Kidney (tissue), 22 donors: ENCODE measurements at places on chromosomes 3 and 15.

DNA sequence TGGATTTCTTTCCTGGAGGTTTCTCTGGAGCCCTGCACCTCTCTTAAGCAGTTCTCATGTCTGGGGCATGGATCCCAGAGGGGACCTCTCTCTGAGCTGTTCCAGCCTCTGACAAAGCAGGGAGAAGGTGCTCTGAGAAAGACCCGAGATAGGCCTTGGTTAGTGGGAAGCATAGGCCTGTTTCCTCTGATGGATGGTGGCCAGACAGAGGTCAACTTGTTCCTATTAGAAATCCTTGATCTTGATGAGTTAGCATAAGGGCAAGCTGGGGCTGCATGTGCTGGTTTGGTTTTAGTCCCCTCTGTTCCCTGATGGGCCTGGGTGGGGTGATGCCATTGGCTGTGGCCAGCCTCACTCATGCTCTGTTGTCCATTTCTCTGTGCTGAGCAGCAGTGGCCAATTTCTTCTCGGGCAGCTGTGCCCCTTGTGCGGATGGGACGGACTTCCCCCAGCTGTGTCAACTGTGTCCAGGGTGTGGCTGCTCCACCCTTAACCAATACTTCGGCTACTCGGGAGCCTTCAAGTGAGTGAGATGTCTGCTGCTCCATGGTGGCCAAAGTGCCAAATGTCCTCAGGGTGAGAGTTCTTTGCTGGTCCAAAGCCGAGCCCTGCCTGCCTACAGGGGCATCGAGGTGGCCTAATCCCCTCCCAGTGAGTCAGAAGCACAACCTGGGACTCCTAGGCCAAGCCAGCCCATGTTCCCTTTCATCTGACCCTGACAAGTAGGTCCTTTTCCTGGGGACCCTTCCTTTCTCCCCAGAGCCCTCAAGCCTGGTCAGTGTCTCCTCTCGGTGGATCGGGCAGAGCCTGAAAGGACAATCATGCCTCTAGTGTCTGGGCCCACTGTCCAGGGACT lies 9.0 kb downstream of the TF start:
- DNase-seq = no peak

- DNase-seq = no peak
Observed at GRCh38 chr3:142027735-142028134, 121.6 kb downstream of the TFDP2 start.

GRCh38 chr15:74768771-74769342 lies 13.0 kb upstream of the CSK start:
- DNase-seq = peak; percentile 77

DNA sequence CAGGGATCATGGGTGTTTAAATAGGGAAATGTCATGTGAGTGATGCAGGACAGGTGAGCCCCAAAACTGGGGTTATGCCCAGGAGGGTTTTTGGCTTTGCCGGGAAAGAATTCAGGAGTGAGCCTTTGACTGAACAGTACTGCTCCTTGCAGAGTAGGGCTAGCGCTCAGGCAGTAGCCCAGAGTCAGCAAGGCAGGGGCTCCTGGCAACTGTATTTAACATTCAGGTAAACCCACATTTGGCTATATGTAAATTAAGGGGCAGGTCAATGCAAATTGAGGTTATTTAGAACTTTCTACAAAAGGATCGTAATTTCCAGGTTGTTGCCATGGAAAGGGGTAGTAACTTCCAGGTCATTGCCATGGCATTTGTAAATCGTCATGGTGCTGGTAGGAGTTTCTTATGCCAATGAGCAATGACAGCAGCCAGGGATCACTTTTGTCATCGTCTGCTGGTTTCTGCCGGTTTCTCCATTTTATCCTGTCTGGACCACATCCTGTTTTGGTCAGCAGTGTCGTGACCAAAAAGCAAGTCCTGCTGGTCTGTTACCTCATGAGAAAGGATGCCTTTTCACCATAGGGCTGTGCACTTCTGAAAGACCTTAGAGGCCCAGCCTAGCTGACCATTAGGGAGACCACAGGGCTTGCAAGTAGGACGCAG lies 24.3 kb downstream of the MTHFS start:
- no peak for DNase-seq

DNA sequence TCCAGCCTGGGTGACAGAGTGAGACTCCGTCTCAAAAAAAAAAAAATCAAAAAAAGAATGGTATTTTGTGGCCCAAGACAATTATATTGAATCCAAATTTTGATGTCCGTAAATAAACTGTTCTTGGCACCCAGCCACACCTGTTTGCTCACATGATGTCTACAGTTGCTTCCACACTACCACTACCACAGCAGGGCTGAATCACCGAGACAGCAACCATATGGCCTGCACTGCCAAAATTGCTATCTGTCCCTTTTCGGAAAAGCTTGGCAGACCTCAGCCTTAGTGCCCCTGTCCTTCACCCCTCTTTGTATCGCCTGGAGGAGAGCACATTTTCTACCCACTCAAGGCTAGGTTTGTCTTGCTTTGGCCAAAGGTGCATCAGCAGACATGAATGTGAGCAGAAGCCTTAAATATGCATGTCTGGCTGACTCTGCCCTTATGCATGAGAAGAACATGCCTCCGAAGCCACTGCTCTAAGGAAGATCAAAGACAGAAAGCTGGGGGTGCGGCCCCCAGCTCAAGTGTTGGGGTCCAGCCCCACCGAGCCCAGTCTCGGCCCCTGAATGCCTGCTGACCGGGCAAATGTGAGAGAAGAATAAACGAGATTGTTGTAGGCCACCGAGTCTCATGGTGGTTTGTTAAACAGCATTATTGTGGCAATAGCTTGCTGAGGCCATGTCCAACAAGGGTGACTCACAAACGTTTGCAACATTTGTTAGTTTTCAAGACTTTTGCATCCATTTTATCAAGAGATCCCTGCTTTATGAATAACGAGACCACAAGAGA lies 108.1 kb downstream of the TPRA1 start:
- DNase-seq = no peak

- no peak for DNase-seq
Observed at GRCh38 chr3:158267015-158267414, 157.1 kb downstream of the RSRC1 start.

DNA sequence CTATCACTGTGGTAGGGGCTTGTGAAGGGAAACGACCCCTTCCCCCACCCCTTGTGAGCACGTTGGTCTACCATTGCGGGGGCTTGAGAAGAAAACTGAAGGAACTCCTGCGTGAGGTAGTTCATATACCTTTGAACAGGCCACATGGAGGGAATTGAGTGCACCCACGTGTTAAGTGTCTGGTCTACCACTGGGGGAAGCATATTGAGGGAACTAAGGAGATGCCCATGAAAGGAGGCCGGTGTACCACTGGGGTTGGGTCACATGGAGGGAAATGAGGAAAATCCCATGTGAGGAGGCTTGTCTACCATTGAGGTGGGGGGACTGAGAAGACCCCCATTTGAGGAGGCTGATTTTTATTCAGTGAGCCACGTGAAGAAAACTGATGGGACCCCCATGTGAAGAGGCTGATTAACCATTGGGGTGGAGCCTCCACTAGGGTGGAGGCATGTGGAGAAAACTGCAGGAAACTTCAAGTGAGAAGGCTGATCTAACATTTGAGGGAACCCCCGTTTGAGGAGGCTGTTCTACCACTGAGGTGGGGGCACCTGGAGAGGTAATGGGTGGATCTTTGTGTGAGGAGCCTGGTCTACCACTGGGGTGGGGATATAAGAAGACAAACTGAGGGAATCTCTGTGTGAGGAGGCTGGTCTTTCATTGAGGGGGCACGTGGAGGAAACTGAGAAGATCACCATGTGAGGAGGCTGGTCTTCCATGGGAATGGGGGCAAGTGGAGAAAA lies 163.2 kb downstream of the FBLN2 start:
- no peak for DNase-seq

- no peak for DNase-seq
Observed at GRCh38 chr3:100588251-100588650, 21.1 kb upstream of the ADGRG7 start.

DNA sequence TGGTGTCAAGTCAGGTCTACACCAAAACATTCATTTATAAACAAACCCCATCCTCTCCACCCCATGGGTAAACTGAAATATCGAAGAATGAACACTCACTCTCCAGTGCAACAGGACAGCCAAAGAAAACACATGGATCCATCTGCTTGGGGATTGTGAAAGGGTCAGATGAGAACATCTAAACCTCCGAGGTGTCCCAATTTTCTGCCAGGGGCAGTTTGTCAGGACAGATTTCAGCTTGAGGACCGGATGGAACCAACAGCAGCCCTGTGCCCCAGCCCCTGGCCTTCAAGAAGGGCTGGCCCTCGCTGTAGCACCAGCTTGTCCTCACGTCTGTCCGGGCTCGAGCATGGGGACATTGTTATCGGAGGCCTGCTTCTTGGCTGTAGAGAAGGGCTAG lies 45.5 kb downstream of the PCSK6 start:
- DNase-seq = no peak

GRCh38 chr3:177538048-177538749 lies 340.9 kb upstream of the TBL1XR1 start:
- DNase-seq = no peak

DNA sequence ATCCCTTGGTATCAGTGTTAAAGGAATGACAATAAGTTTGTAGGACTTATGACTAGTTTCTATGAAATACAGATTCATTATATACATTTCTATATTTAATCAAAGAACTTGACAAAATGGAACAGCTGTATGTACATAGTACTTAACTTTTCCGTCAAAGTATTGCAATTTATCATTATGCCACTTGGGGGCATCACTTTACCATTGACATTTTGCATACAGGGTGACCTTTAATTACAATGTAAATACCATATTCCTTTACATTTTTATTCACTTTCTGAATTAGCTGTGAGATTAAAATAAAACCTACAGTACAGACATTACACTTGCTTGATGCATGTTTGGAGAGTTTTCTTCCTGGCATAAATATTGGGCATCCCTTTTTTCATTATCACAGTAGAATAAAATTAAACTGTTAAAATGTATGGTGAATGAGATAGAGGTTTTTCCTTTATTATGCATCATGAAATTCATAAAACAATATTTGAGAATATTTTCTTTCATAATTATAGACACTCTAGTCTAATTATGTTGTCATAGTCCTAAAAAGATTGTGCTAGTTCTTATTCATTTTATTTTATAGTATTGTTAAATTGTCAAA lies 6.9 kb downstream of the NEK11 start:
- DNase-seq = peak; percentile 54

GRCh38 chr3:189260556-189261493 lies 89.1 kb downstream of the TPRG1 start:
- peak; percentile 51 for DNase-seq

- DNase-seq = peak; percentile 76
Observed at GRCh38 chr3:12905316-12906071, 64.1 kb upstream of the RPL32 start.

DNA sequence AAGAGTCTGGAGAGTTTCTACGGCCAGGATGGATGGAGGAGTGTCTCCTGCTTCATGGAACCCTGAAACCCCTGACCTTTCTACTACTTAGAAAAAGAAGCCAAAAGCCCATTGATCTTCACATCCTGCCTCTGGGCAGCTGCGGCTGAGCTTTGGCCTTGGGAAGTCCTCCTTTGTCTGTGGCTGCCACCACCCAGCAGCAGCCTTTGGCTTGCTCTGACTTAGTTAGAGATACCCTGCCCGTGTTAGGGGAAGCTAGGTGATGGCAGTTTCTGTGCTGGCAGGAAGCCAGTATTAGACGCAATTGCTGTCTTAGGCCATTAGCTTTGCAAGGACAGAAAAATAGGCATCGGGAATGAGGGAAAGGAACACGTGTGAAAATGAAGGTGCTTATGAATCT lies 18.8 kb downstream of the APH1B start:
- DNase-seq = no peak

- peak; percentile 11 for DNase-seq
Observed at GRCh38 chr15:74431116-74431515, 2.6 kb downstream of the SEMA7A start.

DNA sequence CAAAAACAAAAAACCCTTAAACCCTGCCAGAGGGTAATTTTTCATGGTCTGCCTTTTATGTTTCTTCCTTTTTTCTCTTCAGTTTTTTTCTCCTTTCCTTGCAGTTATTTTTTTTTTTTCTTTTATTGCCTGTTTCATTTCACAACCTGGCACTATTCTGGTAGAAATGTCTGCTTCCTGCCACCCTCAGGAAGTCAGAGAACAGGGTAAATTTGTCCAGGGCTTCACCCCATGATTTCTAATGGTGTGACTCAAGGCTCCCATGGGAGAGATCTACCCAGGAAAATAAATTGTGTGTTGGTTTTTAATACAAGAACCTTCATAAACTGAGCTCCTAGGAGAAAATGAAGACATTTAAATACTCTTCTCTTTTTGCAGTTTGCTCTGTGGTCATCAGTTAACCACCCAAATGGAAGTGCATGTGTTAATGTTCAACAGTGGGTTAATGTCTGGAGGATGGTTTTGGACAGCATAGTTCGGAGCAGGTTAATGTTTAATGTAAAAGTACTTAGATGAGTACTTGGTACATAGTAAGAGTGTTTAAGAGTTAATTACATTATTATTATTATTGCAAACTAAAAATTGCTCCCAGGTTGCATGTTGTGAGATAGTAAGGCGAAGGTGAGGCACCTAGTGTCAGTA lies 45.9 kb downstream of the CGNL1 start:
- peak; percentile 32 for DNase-seq

DNA sequence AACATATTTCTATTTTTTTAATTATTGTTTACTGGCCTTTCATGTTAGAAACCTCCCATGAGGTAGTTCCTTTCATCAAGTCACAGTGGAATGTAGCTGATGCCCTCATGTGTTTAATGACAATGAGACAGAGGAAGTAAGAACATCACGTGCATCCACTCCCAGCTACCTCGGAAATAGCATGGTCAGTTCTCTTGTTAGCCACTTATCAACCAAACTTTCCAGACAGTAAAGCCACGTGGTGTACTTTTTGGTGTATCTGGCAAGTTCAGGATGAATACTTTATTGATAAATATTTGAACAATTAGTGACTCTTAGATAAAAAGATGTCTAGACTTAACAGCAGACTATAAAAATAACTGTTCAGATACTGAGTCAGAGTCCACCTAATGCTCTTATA lies 781.7 kb downstream of the MECOM start:
- no peak for DNase-seq

DNA sequence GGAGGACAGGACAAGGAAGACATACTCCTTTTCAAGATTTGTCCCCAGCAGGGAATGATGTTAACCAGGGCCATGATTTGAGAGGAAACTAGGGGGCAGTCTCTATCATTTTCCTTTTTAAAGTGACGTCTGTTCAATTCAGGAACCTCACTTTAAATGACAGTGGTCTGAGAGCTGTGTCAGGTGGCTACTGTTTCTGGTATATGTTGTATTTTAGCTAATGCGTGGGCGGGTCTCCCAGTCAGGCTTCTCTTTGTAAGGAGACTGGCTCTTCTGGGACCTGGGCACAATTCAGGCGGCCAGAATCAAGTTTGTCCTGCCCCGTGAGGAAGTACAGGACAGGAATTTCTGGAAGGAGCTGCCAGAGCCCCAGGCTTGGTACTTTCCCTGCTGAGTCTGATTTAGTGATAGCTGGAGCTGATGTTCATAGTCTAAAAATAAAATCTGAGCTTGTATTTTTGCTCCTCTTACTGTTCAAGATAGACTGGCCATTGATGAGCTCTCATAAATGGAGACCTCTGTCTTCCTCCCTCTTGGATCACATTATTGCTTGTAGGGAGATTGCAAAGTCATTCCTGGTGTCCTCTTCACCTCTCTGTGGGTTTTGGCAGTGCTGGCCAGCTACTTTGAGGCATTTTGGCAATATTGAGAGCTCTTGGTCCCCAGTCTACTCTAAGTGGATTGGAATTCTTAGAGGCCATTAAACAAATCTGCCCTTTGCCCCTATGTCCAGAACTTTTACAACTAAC lies 25.6 kb downstream of the SQOR start:
- DNase-seq = no peak

- DNase-seq = no peak
Observed at GRCh38 chr3:47520756-47521155, 7.2 kb upstream of the ELP6 start.

- no peak for DNase-seq
Observed at GRCh38 chr3:183807209-183807728, 18.1 kb downstream of the MAP6D1 start.

GRCh38 chr15:75732809-75733451 lies 20.3 kb upstream of the CSPG4 start:
- DNase-seq = peak; percentile 88
